ENCODE measurements at places on chromosomes 12 and 14.

DNA sequence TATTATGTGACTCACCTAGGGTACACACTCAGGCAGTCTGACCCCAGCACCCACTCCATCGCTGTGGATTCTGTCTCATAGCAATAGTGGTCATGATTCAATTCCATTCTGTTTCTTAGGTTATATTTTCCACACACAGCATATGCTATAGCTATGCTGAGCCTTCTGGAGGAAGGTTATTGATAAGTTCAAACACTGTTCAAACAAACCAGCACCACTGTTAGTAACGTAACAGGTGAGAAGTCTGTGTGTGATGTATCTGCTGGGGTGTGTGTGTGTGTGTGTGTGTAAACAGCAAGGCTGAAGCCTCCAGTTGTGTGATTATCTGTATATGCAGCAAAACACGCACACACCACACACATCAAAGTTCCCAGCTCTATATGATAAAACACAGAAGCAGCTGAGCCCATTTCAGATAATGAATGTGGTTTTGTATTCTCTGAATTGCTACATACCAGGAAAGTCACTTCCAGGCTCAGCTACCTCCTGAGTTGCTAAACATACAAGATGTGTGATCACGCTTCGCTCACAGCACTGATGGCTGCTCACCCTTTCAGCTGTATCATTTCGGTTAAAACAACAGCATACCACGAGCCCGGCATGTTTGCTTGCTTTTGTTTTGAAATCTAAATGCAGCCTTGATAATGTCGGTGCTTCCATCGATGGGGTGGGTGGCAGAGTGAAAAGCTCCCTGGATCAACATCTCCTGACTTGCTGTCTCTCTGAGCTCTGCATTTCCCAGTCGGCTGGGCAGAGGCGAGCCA, 6.8 kb upstream of the SYNE3 start:
- no peak for DNase-seq

GRCh38 chr14:59254146-59254910, 65.9 kb downstream of the DAAM1 start:
- DNase-seq: no peak

- no peak for DNase-seq
Measured at GRCh38 chr12:77239617-77240016, 174.2 kb upstream of the E2F7 start.

DNA sequence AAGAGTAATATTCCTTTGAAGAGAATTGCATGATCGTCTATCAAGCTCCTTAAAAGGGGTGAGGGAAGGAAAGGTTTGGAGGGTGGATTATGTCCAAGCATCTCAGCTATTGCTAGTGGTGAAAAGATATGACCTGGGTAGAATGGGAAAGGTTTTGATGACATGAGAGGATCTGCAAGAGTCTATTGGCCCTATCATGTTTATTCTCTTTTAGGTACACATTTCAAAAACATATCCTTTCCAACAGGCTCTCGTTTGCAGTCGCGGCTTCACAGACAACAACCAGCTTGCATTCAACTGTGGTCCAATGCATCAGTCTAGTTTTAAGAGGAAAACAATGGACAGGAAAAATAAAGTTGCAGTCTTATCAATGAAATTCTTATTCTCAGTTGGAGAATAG, 17.1 kb downstream of the FOXG1 start:
- no peak for DNase-seq

DNA sequence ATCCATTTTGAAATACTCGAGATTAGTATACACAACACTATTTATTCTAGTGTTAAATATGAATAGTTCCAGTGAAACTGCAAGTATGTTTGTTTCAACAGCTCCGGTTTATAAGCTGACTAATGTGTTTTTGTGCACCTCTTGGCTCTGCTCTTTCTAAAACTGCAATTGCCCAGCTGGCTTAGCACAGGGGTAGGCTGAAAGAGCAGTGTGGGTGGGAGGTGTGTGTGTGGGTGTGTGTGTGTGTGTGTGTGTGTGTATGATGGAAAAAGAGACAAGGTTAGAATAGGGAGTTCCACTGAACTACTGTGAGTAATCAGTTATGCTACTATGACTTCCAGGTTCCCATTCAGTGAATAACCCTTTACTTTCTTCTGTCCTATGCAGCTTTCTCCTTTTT, 37.8 kb upstream of the DDHD1 start:
- no peak for DNase-seq

- no peak for DNase-seq
Measured at GRCh38 chr12:16833376-16834015, 227.5 kb upstream of the LMO3 start.

DNA sequence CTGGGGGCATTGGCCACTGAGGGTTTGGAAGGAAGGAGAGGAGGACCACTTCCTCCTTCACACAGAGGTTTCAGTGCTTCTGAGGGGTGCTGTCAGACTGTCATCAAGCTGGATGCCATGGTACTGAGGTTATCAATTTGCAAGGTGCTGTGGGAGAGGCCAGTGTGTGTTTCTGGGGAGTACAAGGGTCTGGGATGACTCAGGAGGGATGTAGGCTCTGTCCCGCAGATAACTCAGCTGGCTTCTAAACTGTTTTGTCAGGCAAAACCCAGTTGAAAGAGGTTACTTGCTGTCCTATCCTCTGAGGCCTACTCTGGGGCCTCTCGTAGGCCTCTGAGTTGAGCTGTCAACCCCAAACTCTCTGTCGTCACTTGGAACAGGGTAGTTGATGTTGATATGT, 22.8 kb downstream of the ADCK1 start:
- DNase-seq: no peak

- no peak for DNase-seq
Measured at GRCh38 chr12:13853471-13853870, 127.9 kb downstream of the GRIN2B start.

- DNase-seq: no peak
Measured at GRCh38 chr12:32089156-32089555, 17.5 kb upstream of the BICD1 start.

GRCh38 chr14:68626386-68626785, 166.5 kb downstream of the ZFP36L1 start:
- no peak for DNase-seq

DNA sequence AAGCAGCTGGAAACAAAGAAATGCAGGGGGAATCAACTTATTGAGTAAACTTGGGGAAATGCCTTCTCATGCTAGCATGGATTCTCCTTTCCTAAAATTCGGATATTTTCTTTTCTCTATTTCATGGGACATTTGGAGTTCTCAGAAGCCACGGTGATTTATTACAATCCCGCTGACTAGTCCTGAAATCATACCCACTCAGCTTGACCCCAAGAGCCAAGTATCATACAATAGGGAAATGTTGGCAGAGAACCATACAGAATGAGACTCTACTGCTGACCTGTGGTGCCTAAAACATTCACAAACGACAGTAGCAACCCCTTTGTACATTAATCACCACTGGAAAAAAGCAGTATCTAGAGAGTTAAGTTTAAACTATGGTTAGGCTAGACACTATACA, 112.4 kb downstream of the KICS2 start:
- DNase-seq: no peak

GRCh38 chr12:6230321-6231110, 30.3 kb downstream of the CD9 start:
- DNase-seq: peak; percentile 43

- no peak for DNase-seq
Measured at GRCh38 chr14:38593476-38593875, 337.6 kb upstream of the CLEC14A start.

DNA sequence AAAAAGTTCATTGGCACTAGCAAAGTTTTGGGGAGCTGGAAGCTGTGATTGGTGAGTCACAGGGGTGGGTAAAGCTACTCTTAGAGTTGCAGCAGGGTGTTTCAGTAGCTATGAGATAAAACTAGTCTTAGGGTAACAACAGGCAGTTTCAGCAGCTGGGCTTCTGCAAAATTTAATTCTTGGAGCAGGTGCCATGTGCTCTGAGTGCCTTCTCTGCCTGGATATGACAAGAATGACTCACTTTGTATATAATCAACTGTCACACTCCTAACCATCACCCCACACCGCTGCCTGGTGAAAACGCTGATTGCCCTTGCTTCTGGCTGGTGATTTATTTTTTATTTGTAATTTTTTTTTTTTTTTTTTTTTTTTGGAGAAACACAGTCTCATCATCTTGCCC, 10.5 kb upstream of the PLBD2 start:
- no peak for DNase-seq

GRCh38 chr14:97393244-97393643, 596.1 kb downstream of the VRK1 start:
- DNase-seq: no peak

- DNase-seq: no peak
Measured at GRCh38 chr14:57865403-57866198, at the start of gene SLC35F4. Gene SLC35F4 (minus strand): TSS chr14:57866092.

DNA sequence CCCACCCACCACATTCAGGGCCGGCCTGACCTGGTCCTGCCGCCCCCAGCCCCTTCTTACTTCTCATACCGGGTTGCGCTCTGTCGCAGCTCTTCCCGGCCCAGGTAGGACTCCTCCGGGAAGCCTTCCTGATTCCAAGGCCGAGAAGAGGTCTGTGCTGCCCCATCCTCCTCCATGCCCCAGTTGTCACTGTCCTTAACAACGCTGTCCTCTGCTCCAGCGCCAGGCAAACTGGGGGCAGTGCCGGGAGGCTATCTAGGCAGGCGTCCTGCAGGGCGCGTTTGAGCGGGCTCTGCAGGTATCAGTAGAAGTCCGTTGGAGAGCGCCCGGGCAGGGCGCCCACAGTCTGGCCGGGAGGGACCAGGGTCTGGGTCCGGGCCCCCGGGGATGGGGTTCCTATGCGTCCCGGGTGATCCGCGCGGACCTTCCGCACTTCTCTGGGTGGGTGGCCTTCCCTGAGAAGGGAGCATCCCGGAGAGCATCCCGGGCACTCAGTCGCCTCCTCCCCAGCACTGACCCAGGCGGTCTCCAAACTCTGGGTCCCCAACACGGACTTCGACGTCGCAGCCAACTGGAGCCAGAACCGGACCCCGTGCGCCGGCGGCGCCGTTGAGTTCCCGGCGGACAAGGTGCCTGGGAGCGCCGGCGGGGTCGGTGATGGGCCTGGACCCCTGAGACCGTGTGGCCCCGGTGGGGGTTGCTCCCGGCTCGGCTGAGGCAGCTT, 900 bp downstream of the AMN start:
- no peak for DNase-seq

GRCh38 chr12:19575337-19576243, 136.3 kb downstream of the AEBP2 start:
- no peak for DNase-seq

DNA sequence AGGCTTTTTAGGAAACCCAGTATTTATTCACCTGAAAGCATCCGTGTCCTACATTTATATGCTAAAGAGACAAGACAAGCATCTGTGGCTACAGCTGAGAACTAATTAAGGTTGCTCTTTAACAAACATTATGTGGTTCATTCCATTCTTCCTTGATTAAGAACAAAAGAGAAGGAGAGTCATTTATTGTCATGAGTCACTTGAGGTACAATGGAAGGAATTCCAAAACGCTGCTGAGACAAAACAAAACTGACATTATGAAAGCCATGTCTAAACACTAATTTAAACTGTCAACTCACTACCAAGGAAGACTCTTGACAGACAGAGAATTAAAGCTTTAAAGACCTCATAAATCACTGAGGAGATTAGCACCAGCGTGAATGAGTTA, 214.4 kb downstream of the BMP4 start:
- DNase-seq: no peak

DNA sequence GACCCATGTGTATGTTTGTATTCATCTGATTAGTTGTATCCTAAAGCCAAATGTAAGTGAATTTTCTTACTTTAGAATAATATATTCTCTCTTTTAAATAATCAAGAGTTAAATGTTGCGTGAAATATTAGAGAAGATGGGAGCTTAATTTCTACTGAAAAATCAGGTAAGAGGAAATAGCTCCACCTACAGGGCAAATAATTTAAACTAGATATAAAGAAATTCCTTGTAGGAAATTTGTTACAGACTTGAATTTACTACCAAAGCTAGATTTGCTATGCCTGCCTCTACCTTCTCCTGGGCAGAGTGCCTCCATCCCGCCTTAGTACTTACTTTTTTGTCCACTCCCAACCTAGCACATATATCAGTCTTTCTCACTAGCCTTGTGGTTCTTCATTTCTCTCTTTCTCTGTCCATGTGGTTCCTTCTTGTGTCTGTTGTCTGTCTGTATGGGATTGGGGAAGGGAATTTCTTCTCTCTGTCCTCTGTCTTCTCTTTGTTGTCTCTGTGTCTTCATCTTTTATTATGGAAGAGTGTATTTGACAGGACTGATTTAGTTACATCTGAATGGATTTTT, 44.7 kb downstream of the PALS1 start:
- no peak for DNase-seq

- no peak for DNase-seq
Measured at GRCh38 chr14:23639048-23639890, 3.1 kb downstream of the DHRS2 start.

DNA sequence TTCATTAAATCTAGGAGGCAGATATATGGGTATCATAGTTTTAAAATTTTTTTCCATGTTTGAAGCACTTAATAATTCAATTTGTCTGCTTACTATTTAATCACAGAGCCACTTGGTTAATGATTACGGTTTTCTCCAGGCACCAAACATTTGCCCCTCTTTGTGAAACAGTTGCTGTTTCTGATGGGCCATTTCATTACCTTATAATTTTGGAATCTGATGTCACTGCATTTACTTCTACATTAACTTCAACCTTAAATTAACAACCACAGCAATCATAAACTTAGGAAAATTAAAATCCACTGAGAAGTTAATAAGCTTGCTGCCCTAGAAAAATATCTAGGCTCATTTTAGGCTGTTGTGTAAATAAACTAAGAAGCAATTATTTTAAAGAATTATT, 17.0 kb downstream of the TMCC3 start:
- DNase-seq: no peak

DNA sequence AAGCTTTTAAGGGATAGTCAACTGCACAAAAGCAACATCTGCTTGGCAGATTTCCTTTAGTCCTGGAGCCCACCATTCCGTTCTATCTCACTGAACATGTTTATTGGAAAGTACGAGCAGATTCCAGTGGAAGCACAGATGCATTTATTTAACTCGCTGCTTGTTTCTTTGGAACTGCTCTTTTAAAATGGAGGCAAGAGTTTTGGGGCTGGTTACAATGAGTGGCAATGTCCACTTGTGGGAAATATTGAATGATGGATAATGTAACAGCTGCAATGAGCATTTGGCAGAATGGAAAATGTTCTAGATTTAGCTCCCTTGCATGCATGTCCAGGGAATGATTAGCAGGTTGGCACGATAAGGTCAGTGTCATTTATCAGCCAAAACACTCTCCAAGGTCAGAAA, 163.0 kb downstream of the ATP23 start:
- no peak for DNase-seq

DNA sequence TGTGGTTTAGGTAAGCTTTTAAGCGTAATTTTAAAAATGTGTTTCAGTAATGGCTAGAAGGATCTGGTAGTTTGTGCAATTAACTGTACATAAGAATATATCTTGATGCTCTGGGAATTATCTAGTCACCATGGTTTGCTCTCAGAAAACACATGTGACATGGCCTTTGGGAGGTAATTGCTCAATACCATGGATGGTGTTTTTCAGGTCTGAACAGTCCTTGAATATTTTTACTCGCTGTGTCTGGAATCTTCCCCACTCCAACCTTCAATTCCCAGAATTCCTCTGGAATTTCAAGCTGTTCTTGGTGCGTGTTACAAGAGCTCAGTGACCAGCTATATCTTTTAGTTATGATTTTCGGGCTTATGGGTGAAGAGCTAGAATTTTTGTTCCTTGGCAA, 85.3 kb downstream of the DAAM1 start:
- no peak for DNase-seq
